ENCODE measurements at places on chromosomes 12 and 14. TPM values are rescaled to one million over a fixed set of nuclear protein-coding genes. Genes with fewer than 3 reads are reported as not detected.

Gene PTPRQ
- total RNA-seq = 0.67 TPM

Gene CCDC175
- total RNA-seq = not detected

Gene RNASE7
- 0.23 TPM for total RNA-seq

Gene IAPP
- 16.9 TPM for total RNA-seq

Gene PRIMA1
- 0.28 TPM for total RNA-seq

Gene GPR65
- 0.14 TPM for total RNA-seq

Gene CHFR
- total RNA-seq = 14.9 TPM

Gene FAM181A
- total RNA-seq = not detected

Gene IFNG
- total RNA-seq = not detected

Gene COL2A1
- total RNA-seq = not detected

Gene SLC17A8
- 0.16 TPM for total RNA-seq

Gene NRL
- 2.4 TPM for total RNA-seq

Gene KCNC2
- not detected for total RNA-seq

Gene DLK1
- 7.7 TPM for total RNA-seq

Gene KCNH5
- total RNA-seq = not detected

Gene KSR2
- 1.2 TPM for total RNA-seq

Gene RFX4
- total RNA-seq = 0.06 TPM

Gene DEPDC4
- 1.4 TPM for total RNA-seq

Gene A2ML1
- total RNA-seq = not detected

Gene CLEC4D
- total RNA-seq = 0.32 TPM

Gene EGLN3
- 2.7 TPM for total RNA-seq
